Endodermal cell (in vitro differentiated cells): ENCODE measurements at places on chromosomes 11 and 22.

DNA sequence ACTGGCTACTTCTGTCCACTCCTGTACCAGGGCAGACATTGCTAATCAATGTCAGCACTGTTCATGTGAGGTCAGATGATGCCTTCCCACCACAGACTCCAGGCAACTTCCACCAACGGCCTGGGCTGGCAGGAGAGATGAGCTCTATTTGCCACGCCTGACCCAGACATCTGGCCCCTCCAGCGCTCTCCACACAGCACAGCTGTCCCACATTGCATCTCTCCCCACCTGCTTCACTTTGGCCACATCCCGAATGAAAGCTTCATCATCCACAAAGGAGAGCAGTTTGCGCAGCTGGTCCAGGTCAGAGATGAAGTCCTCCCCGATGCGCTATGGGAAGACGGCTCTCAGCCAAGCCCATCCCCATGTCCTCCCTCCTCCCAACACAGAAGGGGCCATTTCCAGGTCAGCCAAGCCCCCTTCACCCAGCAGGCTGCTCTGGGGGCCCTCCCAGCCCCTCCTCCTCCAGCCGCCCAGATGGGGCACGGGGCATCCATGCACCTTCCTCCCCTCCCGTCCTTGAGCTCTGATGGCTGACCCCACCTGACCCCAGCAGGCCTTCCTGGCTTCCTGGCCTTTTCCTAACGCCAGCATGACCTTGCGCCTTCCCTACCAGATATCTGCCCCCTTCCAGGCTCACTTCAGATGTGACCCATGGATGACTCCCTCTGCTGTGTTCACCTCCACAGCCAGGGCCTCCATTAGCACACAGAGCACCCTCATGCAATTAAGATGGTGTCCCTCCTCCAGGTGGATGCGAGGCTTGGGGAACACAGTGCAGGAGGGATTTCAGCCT, 7.4 kb downstream of the PYGM start:
- DNase-seq: no peak

GRCh38 chr11:35391922-35392688, 27.3 kb downstream of the SLC1A2 start:
- peak; percentile 97 for DNase-seq

GRCh38 chr22:20432244-20432686, 5.4 kb downstream of the SCARF2 start:
- DNase-seq: no peak

DNA sequence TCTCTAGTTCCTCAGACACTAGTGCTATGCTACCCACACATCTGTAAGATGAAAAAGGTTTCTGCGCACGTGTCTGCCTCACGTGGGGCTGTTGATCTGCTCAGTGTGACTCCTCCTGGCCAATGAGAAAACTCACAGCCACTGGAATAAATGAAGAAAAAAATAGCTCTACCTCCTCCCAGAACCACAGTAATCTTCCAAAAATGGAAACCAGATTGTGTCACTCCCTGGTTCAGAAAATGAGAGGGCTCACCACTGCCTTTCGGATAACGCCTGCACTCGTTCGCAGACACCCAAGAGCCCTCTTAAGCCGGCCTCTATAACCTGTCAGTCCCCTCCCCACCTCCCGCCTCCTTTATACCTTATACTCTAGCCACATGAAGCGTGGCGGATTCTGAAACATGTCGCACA, 5.1 kb downstream of the APBB1 start:
- DNase-seq: no peak

GRCh38 chr11:68431984-68432645, 28.4 kb upstream of the PPP6R3 start:
- no peak for DNase-seq

DNA sequence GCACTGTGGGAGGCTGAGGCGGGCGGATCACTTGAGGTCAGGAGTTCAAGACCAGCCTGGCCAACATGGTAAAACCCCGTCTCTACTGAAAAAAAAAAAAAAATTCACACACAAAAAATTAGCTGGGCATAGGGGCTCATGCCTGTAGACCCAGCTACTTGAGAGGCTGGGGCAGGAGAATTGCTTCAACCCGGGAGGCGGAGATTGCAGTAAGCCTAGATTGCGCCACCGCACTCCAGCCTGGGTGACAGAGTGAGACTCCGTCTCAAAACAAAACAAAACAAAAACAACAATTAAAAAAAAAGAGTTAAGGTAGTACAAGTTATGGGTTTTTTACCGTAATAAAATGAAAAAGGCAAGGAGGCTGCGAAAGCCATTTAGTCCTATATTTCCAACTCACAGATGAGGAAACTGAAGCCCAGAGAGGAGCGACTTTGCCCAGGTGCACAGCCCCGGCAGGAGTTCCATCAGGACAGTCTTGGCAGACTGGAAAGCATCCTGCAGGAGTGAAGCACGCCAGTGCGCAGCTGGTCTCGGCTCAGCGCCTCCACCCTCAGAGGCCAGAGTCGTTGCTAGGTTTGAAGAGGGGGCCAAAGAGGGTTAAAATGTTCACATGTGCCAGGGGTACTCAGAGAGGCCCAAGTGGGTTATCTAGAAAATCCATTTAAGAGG, 3.8 kb upstream of the FADS3 start:
- DNase-seq: no peak

- DNase-seq: no peak
Measured at GRCh38 chr11:109902764-109903433, 190.3 kb upstream of the ZC3H12C start.

GRCh38 chr11:122976061-122976733, 5.4 kb downstream of the BSX start:
- DNase-seq: no peak

DNA sequence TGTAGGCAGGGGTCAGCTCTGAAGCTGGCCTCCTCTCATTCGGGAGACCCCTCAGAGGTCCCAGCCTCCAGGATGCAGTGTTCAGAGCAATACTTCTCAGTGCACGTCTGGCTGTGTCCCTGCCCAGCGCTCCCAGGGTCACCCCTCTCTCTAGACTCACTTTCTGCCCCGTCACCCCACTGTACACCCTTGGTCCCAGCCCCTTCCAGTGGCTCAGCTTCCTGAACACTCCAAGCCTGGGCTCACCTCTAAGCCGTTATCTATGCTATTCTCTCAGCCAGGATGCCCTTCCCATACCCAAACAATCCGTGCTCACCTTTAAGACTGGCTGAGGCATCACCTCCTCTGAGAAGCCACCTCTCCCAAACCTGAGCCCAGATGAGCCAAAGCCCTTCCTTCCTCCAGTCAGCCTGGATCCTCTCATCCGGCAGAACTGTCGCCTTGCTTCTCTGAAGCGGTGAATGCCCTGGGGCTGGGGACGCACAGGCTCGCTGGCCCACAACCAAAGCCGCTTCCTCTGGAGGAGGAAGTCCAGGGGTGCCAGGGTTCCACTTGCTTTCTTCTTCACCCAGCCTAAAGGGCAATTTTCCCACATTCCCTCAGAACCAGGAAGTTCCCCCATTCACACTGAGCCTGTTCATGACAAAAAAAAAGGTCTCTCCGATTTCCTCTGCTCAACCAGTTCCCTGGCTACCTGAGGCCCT, 13.7 kb upstream of the CDKN1C start:
- no peak for DNase-seq

GRCh38 chr22:33242078-33242477, 183.9 kb upstream of the SYN3 start:
- no peak for DNase-seq

- no peak for DNase-seq
Measured at GRCh38 chr11:38594895-38595294, 1996.9 kb upstream of the RAG2 start.

- DNase-seq: no peak
Measured at GRCh38 chr11:45170484-45170883, 24.0 kb downstream of the PRDM11 start.

DNA sequence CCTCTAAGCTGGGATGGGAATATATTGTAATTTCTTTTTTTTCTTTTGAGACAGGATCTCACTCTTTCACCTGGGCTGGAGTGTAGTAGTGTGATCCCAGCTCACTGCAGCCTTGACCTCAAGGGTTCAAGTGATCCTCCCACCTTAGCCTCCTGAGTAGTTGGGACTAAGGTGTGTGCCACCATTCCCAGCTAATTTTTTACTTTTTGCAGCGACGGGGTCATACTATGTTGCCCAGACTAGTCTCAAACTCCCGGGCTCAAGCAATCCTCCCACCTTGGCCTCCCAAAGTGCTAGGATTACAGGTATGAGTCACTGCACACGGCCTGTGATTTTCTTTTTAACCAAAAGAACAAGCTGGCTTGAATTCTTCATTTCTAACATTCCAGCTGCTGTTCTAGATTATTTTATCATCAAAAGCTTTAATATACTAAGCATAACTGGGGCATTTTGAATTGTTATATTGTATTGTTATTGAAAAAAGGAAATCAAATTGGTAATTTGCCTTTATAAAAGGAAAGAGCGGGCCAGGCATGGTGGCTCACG, 26.8 kb upstream of the PPP2R1B start:
- DNase-seq: no peak

DNA sequence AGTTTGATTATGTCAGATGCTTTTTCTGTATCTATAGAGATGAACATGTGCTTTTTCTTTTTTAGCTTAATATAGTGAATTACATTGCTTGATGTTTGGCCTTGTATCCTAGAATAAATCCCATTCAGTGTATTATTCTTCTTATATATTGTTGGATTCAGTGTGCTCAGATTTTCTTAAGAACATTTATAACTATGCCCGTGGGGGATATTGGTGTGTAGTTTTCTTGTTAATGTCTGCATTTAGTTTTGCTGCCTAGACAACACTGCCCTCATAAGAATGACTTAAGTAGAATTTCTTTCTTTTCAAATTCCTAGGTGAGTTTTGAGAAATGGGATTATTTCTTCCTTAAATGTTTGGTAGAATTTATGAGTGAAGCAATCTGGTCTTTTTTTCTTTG, 98.5 kb downstream of the TMEM135 start:
- DNase-seq: no peak

- DNase-seq: no peak
Measured at GRCh38 chr22:46587061-46587460, 33.1 kb upstream of the GRAMD4 start.

- DNase-seq: no peak
Measured at GRCh38 chr11:46505741-46506482, 87.9 kb downstream of the AMBRA1 start.

DNA sequence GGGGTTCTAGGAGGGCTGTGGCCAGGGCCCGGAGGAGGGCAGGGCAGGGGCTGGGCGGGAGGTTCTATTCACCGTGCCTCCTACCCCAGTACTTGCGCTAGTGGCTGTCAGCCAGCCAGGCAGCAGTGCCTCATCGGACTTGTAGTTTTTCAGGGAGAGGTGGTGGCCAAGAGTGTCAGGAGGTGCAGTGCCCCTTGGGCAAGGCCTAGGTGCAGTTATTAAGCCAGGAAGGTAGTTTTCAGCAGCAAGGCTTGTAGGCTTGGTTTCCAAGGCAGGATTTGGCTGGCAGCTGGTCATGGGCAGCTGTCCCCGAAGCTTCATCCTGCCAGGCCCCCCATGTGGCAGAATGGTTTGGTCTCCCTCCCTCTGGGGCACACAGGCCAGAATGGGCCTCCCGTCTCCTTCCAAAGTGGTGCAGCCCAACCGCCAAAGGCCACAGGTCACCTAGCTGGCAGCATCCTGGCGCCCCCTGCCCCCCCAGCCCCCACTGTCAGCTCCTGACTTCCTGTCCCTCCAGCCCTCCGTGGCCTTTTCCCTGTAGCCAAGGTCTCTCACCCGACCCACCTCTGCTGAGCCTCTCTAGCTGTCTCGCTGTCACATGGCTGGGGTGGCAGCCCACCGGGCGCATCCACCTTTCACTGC, 8.5 kb downstream of the CCDC88B start:
- peak; percentile 58 for DNase-seq

DNA sequence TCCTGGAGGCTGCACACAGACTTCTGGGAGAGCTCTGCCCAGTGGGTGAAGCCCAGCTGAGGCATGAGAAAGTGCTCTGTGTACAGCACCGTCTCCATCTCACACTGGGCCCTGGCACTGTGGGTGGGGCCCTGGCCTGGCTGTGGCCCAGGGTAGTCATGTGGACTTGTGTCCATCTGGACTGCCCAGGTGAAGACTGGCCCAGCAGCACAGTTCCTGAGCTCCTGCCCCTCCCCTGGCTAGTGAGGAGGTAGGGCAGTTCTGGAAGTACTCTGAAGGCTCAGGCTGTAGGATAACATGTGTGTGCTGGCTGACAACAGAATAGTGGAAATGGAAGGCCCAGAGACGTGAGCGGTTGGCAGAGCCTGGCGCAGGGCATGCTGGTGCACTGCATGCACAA, 35.4 kb downstream of the RSPH14 start:
- DNase-seq: no peak

DNA sequence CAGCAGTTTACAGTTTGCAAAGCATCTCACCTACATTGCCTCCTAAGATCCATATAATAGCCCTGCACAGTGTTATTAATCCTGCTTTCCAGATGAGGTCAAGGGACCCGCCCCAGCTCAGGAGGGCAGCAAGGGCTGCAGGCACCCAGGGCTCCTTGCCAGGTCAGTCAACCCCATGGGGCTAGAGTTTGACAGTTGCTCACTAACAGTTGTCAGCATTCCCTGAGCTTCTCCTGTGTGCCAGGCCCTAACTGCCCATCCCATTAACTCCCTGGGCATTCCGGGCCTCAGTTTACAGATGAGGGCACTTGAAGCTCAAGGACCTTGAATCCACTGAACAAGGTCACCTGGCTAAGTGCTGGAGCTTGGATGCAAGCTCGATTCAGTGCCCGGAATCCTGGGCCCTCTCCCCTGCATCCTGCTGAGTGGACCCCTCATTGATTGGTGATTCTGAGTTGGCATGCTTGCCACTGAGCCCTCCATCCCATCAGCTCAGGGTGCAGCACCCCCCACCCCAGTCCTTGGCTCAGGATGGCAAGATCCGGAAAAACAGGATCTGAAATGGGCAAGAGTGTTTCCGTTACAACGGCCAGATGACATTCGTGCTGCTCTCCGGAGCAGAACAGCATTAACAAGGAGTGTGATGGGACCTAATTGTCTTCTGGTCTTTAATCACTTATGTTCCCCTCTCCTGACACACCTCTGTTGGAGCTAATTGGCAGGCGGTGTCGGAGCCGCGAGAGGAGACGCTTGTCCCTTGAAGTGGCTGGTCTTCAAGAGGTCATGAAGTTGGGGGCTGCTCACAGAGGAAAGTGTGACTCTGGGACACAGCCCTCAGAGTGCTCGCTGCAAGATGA, 87.4 kb upstream of the SHISAL1 start:
- DNase-seq: no peak
